ENCODE measurements at places on chromosomes 3 and 15.

DNA sequence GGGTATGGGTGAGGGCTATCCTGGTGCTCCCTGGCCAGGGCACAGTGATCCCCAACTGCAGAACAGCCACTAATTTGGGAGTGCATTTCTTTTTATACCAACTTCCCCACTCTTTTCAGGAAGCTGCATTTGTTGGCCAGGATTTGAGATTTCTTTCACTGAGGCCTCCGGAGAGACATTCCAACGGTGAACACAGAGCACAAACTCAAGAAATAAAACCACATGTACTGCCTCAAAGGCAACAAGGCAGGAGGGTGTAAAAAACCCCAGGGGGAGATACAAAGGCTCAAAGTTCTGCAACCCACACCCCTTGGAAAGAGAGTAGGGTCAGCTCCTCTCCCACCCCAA is 65.3 kb downstream of the CPN2 start:
- no peak for DNase-seq

- DNase-seq = no peak
Observed at GRCh38 chr3:49018707-49019006, 277 bp upstream of the DALRD3 start.

- DNase-seq = no peak
Observed at GRCh38 chr15:34644061-34644460, 60.6 kb upstream of the GOLGA8B start.

DNA sequence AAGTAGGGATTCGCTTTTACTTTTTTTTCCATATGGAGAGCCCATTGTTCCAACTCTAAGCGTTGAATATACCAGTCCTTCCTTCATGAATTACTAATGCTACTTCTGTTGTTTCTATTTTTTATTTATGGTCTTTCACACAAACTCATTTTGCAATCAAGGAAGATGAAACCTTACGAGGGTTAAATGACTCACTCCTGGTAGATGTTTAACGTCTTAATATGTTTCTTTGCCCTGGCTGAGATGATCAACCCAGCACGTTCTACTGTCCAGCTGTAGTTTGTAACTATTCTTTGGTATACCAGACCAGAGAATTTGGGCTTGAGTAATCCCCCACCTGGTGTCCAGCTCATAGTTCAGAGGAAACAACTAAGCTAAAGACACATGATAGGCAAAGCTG is 23.1 kb downstream of the CDCP1 start:
- no peak for DNase-seq

- no peak for DNase-seq
Observed at GRCh38 chr3:127744253-127744815, 71.6 kb downstream of the ABTB1 start.

DNA sequence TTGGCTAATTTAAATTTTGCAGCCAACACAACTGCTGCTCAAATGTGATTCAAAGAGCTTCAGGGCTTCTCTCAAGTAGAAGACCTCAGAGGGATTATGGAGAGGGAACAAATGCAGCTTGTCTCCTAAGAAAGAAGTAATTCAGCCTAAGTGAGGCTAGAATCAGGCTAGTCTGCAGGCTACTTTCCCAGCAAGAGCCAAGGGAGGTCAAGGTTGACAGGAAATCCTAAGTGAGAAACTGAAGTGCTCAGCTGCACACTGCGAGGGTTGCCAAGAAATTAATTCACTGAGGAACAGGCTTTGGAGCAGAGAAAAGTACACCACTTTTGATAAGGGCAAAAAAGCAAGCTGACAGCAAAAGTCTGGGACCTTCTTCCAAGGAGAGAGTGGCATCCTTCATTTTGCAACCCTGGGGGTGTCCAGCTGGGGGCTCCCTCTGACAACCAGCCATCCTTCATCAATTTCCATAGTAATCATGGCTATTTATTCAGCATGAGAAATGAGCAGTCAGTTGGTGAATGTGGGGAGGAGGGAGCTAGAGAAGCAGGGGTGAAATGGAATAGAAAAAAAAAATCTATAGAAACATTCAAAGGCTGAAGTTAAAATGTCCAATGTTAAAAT is 646.4 kb upstream of the ADAMTS9 start:
- no peak for DNase-seq

DNA sequence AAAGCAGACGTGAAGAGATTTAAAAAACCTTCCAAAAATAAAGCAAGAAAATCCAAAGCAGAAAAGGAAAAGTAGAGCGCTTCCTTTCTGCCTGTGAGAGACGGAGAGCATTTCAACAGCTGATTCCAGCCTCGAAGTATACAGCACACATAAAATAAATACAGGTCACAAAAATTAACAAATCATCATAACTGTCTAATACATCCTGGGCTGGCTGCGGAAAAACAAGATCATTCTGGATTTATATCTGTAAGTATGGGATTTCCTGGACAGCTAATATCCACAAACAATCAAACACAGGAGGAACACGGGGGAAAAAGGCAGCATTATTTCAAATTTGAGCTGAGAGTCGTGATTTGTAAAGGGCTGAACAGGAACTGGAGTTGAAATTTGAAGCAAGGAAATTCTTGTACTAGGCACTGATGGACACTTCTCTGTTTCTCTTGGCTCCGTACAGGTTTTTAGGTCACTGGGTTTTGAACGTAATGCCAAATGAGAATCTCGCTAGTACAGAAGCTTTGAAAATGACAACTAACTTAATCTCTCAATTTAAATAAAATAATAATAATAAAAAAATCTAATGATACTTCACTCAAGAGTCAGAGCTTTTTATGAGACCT is 577.7 kb downstream of the FOXP1 start:
- no peak for DNase-seq

- no peak for DNase-seq
Observed at GRCh38 chr3:136197159-136197793, 1.1 kb upstream of the MSL2 start.

DNA sequence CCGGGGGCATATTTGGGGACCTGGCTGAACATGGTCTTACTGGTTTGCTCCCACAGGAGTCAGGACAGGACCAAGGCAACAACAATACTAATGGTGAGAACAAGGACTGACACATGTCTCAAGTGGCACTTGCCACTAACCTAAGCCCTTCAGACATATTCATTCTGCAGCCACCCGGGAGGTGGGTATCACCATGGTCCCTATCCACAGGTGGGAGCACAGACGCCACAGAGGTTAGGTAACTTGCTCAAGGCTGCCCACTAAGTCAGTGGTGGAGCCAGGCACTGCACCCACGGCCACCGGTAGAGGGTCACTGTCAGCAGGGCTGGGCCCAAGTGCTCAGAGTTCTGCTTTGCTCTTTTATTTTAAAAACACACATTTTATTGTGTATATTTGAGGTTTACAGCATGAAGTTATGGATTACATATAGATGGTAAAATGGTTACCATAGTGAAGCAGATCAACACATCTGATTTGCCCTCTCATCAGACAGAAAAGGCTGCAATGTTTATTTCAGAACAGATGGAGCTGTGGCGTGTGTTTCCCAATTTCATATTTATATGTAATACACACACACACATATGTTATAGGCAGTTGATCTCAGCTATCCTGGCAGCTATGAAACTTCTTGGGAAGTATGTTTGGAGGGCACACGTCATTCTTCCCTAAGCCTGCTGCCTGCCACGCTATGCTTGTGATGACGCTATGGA is 30.0 kb upstream of the SLC41A3 start:
- DNase-seq = peak; percentile 36

Data from BE2C (cell line).